ENCODE measurements at places on chromosomes 1 and 21.

DNA sequence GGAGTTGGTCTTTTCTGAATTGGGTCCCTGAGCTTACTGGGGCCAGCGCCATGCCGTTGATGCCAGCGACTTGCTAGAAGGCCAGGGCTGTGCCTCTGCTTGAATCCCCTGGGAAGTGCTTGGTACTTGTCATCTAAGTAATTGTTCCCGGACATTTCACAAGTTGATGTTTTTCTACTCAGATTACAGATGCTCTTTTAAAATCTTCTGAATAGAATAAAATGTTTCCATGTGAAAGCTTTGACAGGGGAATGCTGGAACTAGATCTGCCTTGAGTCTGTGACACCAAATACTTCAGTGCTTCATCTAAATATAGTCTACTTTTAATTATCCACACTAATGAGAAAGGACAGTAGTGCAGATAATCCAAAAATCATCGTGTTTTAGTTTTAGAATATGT lies 38.3 kb downstream of the PTGFRN start:
- no peak for DNase-seq

- DNase-seq, result no peak
These were observed 25.9 kb downstream of the FGGY start for GRCh38 chr1:59322814-59323213.

GRCh38 chr21:33053951-33054350 lies 16.0 kb upstream of the OLIG1 start:
- DNase-seq, result no peak

DNA sequence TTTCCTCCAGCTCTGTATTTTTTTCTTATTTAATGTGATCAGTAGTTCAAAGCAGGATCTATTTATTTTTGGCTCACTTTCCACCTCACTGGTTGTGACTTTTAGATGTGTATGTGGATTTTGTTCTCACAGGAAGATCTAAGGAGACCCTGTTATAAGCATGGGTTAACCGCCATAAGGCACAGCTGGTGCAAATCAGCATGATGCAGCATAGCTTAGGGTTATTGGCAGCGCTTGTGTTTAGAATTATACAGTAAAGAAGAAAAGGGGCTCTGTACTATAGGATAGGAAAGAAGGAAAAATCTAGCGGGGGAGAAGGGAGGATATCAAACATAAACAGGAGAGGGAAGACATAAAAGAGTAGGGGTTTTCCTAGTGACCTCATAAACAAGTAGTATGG lies 26.9 kb upstream of the RGL1 start:
- no peak for DNase-seq

GRCh38 chr1:161226320-161226711 lies 456 bp downstream of the TOMM40L start:
- DNase-seq, result no peak

- no peak for DNase-seq
These were observed 54.2 kb upstream of the ETS2 start for GRCh38 chr21:38751379-38752050.

DNA sequence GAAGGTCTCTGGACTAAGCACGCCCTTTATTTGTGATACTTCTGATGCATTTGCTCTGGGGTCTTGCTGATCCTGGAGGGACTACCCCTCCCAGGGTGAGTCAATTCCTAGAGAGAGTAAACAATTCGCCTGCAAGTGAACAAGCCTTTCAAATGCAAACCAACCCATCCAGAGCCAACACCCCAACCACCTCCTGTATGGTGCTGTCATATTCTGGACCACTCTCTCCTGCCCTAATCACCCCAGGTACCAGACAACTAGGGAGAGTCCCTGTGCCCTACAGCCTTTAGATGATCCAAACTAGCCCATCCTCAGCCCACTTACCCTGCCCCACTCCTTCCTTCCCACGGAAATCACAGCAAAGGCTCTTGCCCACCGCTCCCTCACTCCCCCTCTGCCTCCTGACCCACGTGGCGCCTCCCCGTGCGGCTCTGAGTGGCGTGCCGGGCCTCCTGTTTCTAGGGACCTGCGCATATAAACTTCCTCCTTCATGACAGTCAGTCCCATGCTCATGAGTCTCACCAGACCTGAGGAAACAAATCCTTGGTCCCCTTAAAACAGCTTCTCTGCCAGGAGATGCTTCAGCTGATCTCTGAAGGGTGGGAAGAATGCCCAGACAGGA lies 37.2 kb downstream of the ACTA1 start:
- no peak for DNase-seq

GRCh38 chr1:21188235-21188634 lies 11.5 kb upstream of the EIF4G3 start:
- DNase-seq, result no peak

GRCh38 chr1:36125129-36125991 lies at the start of gene COL8A2:
COL8A2 (minus strand) TSS chr1:36125222; CDS start chr1:36100242, 24,980 bp downstream.
- DNase-seq, result no peak

- DNase-seq, result no peak
These were observed 20.0 kb upstream of the CAP1 start for GRCh38 chr1:40020447-40021085.

- DNase-seq, result no peak
These were observed 4.9 kb upstream of the S100A3 start for GRCh38 chr1:153553830-153554541.

- no peak for DNase-seq
These were observed 377.5 kb downstream of the GPATCH2 start for GRCh38 chr1:217253351-217253750.

- peak; percentile 78 for DNase-seq
These were observed 1.4 kb downstream of the NIT1 start for GRCh38 chr1:161119092-161119903.

- no peak for DNase-seq
These were observed 58.8 kb upstream of the ZNF644 start for GRCh38 chr1:91080650-91081049.

- DNase-seq, result no peak
These were observed 54.8 kb upstream of the SYNC start for GRCh38 chr1:32757213-32757895.

- no peak for DNase-seq
These were observed 6.7 kb downstream of the ALX3 start for GRCh38 chr1:110063781-110064180.

DNA sequence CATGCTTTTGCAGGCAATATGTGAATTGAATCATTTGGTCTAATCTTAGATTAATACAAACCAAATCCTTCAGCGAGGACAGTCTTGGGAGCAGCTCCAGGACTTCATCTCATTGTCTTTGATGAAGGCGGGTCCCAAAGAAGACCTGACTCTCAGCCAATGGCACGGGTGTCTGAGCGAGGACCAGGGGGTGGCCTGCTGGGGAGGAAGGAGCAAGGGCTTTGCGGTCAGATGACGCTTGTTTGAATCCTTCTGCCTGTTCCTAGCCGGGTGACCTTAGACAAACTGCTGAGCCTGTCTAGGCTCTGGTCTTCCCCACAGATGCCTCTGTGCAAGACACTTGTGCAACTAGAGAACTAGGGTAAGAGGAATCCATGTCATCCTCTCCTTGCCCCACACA lies 312.1 kb upstream of the VAMP3 start:
- no peak for DNase-seq

- DNase-seq, result no peak
These were observed 858 bp upstream of the SUSD4 start for GRCh38 chr1:223364685-223365382.

DNA sequence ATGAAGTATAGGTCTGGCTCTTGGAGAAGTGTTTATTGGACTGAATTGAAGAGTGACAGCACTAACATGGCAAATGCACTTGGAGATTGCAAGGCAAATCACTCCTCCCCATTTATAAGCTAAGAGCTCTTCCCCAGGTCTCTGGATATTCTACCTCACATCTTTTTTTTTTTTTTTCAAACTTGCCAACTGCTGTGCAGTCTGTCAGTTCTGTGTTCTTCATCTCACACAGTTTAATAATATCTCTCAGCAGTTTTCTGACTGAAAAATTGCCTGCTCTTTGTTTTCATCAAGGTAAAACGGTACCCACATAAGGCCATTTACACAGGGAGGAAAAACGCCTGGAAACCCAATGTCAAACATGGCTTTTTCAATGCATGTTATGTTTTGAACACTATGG lies 186.1 kb upstream of the B3GALT2 start:
- no peak for DNase-seq

- DNase-seq, result no peak
These were observed 24.4 kb downstream of the FTCD start for GRCh38 chr21:46130831-46131587.

DNA sequence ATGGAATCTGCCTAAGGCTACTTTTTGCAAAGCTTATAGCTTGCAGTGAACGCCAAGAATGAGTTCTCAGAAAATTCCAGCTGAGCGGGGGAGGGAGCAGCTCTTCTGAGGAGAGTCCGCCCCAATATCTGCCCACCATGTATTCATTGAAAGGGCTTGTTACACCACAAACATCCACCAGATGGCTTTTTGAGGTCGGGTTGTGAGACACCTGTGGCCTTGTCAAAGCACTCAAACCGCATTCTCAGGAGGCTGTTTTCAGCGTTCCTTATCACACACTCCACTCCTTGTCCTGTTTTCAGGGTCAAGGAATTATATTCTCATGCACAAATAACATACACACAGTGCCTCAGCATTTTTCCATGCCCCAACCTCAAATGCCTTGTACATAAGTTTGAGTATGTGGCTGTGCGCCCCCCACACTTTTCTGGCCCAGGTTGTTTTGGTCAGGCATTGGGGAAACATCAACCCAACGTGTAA lies 3.9 kb upstream of the C4BPB start:
- DNase-seq, result peak; percentile 75

DNA sequence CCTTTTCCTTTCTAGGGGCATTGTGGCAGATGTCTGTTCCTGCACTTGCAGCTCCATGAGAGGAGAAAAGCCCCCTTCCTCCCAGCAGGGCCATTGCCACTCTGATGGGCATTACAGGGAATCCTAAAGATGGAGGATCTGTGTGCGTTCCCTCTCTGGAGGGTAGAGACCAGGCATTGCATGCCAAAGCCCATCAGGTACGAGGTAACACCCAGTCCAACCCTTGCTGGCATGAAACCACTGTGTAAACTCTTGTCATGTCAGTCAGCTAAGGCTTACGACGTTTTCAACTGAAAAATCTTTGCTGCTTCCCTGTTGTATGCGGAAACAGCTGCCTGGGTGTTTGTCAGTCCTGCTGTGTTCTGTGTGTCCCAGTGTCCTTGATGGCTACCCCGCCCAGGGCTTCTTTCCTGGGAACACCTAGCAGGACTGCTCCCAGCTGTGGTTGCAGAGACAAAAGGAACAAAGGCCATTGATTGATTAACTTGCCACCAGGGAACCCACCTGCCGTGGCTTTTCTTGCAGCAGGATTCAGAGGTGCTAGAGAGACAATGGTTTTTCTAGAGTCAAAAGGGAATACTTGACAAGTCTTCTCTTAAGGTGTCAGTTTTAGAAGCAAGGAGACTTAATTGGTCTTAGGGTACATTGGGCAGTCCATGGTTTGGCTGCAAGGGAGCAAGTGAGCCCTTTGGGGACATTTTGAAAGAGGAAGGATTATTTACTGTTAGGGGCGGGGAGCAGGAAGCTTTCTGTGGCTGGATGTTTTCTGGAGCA lies 24.6 kb downstream of the B3GALT5 start:
- DNase-seq, result no peak

- DNase-seq, result no peak
These were observed 7.6 kb upstream of the CTTNBP2NL start for GRCh38 chr1:112388436-112388835.

DNA sequence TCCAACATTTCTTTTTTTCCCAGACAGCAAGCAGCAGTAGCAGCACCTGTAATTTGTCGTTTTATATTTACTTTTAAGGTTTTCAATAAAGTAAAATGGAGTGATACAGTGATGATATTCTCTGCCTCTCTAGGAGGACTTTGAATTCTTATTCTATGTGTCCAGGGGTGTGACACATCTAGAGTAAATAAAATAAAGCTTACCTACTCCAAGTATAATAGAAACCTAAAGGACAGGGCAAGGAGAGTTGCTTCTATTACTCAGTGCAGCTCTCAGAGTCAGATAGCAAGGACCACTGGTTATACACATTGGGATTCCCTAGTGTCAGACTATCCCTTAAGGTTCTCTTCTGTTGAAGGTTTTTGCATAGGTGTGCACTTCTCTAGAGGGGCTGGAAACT lies 95.9 kb downstream of the LMO4 start:
- no peak for DNase-seq

- DNase-seq, result no peak
These were observed at the start of gene RPTN for GRCh38 chr1:152159144-152159543. RPTN (minus strand) TSS chr1:152159228; CDS start chr1:152157889, 1,339 bp downstream.

DNA sequence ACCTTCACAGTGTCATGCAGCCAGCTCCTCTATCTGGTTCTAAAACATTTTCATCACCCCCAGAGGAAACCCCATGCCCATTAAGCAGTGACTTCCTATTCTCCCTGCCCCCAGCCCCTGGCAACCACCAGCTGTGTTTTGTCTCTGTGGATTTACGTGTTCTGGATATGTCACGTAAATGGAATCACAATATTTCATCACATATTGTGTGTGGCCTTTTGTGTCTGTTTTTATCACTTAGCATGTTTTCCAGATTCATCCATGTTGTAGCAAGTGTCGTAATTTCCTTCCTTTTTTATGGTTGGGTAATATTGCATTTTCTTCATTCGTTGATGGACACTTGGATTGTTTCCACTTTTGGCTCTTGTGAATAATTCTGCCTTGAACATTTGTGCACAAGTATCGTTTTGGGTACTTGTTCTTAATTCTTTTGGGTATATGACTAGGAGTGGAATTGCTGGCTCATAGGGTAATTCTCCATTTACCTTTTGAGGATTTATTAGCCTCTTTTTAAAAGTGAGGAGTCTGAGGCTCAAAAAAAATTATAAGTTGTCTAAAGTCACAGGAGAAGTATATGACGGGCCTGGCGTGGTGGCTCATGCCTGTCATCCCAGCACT lies 127.0 kb downstream of the MRPS6 start:
- no peak for DNase-seq

- DNase-seq, result no peak
These were observed 559.3 kb upstream of the ZRANB2 start for GRCh38 chr1:71640116-71640515.

DNA sequence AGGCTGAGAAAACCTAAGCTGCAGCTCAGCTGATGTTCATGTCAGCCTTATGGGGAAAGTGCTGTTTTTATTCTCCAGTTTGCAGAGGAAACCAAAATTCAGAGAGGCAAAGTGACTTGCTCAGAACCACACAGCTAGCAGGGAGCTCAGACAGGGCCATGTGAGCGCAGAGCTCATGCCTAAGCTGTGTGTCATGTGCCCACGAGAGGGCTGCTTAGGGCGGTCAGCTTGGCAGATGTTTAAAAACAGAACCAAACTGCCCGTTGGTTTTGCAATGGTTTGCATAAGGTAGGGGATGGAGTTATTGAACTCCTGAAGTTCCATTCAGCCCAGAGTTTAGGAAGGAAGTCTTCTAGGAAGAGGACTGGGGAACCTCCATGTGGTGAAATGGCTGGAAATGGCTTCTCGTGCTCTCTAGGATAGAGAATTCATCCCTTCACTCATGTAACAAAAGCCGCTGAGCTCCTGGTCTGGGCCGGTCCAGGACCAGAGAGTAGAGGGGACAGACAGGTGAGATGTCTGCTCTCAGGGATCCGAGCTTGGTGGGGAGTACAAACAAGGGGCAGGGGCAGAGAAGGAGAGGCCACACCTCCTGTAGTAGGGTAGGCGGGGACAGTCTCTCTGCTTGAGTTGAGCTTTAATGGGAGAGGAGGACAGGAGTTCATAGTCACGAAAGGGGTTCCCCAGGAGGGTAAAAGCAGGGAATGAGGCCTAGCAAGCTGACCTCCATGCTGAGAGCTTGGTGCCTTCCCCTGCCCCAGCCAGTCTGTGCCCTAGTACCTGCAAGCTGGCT lies 46.9 kb downstream of the ARHGEF10L start:
- no peak for DNase-seq

GRCh38 chr1:247535402-247535801 lies 838 bp downstream of the OR2C3 start:
- DNase-seq, result no peak

- DNase-seq, result peak; percentile 82
These were observed 53.8 kb upstream of the LYPLAL1 start for GRCh38 chr1:219119839-219120238.

- DNase-seq, result no peak
These were observed 1.3 kb downstream of the TRIM67 start for GRCh38 chr1:231162970-231163829.
